ENCODE measurements at places on chromosomes 12 and 14.

- DNase-seq, result no peak
These were observed 10.7 kb upstream of the TCL1B start for GRCh38 chr14:95675486-95675885.

DNA sequence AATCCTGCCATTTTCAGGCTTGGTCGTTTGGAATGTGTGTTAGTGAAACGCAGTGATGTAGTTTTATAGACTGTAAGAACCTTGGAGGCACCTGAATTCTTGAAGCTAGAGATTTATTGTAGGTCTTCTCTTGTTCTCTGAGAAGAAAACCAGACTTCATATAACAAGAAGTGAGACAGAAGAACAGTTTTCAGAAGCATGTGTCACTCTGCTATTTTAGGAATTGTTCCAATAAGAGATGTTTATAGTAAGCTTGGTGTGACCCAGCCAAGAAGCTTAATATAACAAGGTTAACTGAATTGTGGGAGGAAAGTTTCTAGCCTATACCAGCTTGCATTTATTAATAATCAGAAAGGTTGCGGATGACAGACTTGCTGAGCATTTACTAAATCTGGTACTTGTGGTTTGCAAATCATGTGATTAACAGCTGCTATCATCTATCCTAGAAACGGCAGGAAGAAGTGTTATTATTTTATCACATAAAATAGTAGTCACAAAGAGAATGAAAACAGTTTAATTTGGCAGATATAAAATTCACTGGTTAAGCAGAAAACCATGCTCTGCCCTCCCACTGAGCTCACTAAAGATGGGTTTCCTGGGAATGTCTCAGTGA, 49.2 kb upstream of the BCAT1 start:
- DNase-seq, result no peak

DNA sequence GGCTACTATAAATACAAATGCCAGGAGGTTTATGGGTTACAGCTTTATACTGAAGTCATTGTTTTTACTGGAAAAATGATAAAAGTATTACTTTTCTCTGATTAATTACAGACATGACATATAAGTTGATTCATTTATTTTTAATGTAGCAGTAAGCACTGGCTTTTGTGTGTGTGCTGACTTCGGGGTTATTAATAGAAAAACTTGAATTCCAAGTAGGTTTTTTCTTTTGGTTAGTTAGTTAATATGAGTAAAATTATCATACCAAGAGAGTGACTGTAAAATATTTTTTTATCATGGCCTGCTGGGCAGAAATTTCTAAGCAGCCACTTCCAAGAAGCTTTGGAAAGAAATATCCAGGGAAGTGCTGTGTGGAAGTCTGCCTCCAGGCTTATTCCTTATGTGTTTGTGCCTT, 56.4 kb downstream of the IFT81 start:
- DNase-seq, result no peak

DNA sequence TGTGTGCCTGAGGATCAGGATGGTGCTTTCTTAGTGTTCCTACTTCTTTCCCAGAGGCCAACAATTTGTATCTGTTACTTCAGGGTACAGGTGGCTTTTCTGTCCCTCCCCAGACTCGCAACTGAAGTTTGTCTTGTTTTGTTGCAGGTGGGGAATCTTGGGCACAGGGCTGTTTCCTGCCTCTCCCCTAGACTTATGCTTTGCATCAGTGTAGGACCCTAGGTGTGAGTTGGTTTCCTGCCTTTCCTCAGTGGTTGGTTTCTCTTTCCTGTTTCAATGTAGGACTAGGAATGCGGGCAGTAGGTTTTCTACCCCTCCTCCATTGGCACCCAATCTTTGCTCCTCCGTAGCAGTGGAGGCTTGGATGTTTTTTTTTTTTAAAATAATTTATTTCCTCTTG, 87.0 kb downstream of the TRMT5 start:
- DNase-seq, result no peak

- DNase-seq, result no peak
These were observed 49.8 kb upstream of the RAP1B start for GRCh38 chr12:68560851-68561422.

DNA sequence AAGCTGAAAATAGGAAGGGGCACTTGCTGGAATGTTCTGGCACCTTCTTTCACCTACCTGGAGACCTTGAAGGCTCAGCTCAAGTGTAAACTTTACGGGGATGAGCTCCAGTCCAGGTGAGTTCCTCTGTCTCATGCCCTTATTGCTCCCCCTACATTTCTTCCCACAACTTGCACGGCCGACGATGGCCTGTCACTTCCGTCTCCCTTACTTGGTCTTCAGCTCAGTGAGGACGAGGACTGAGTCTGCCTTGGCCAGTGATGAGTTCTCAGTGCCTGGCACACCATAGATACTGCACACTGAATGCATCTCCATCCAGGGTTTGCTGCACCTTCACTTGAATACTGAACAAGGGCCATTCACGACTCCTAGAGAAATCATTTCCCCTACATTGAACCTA, 21.4 kb downstream of the ADGRD1 start:
- DNase-seq, result no peak

GRCh38 chr12:91413581-91414546, 231.2 kb upstream of the DCN start:
- DNase-seq, result no peak

GRCh38 chr14:85416771-85417170, 113.2 kb upstream of the FLRT2 start:
- no peak for DNase-seq

DNA sequence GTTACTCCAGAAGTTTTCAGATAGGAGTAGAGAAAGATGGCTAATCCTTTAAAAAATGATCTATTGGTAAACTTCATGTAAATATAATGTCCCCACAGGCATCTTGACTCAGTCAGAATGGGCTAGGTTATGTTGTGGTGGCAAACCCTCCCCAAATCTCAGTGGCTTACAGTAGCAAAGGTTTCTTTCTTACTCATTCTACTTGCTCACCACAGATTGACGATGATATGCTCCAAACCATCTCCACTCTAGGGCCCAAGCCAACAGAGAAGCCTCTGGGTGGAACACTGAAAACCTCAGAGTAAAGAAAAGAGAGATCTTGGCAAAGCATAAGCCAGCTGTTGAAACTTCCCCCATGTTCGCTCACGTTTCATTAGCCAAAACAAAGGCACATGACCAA, 146.4 kb downstream of the EMP1 start:
- no peak for DNase-seq

GRCh38 chr12:46084666-46085631, 94.6 kb upstream of the SCAF11 start:
- DNase-seq, result no peak

GRCh38 chr12:34290381-34290995, 268.2 kb downstream of the ALG10 start:
- DNase-seq, result no peak

DNA sequence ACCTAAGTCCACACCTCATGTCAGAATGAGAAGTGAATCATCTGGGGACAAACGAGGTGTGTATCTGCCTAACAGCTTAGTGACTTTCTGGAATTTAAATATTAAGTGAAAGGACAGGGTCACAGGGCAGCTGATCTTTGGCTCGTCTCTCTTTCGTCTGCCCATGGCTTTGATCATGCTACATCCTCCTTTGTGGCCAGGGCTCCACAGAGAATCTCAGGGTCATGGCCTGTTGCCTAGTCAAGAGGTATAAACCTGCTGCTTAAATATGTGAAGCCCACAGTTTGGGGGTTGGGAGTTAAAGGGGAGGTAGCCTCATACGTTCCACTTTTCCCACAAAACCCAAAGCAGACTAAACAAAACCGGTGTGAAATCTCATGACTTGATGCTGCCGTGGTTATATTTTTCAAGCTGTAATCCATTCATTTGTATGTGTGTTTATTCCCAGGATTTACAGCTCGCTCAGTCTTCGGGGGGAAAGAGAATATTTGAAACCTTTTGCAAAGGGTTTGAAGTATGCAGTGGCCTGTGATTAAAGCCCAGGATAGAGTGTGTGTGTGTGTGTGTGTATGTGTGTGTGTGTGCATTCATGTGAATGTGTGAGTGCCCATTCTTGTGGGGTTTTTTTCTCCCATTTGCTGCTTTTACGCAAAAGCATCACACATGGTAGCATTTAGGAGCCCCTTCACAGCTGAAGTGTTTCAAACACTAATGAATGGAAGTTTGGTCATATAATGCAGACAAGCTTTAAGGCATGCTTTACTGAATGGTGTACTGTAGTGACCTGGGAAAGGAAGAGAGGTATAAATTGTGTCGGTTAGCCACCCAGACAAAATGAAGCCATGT, 137.1 kb downstream of the HMGA2 start:
- DNase-seq, result no peak

- DNase-seq, result no peak
These were observed 13.1 kb downstream of the P2RX2 start for GRCh38 chr12:132631666-132632065.

DNA sequence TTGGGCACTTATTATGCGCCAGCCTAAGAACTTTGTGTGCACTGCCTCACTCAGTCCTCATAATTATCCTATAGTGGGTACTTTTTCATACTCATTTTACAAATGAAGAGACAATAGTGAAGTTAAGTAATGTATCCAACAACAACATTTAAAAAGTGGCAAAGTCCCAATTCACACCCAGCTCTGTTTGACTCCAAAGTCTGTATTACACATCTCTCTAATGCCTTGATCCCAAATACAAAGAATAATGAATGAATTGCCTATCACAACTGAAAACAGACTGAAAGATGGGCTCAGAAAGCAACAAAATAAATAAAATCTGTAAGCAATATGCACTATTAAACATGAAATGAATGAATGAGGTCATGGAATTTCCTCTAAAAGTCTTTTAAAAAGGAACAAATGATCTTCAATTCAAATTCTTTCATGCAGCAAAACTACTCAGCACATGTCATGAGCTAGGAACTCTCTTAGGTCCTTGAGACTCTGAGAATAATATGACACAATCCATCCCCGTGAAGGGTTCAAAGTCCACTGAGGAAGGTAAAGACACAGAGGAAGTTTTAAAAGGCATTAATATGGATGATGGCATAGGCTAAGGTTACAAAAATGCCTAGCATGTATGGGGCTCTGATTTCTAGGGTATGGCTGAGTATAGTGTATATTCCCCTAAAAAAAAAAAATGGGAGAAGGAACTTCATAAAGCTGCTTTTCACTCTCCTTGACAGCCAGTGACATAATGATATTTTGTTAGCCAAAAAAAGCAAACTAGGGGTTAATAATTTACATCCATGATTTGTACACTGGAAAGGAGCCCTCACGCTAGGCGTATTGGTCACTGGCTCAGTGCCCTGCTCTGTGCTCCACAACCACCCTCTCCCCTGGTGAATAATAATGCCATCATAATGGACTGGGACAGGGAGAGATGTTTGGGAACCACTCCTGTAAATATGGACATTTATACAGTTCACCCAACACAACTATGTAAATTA, 103.4 kb downstream of the SLC2A13 start:
- DNase-seq, result no peak

- no peak for DNase-seq
These were observed 15.6 kb upstream of the TFCP2 start for GRCh38 chr12:51188359-51189051.

DNA sequence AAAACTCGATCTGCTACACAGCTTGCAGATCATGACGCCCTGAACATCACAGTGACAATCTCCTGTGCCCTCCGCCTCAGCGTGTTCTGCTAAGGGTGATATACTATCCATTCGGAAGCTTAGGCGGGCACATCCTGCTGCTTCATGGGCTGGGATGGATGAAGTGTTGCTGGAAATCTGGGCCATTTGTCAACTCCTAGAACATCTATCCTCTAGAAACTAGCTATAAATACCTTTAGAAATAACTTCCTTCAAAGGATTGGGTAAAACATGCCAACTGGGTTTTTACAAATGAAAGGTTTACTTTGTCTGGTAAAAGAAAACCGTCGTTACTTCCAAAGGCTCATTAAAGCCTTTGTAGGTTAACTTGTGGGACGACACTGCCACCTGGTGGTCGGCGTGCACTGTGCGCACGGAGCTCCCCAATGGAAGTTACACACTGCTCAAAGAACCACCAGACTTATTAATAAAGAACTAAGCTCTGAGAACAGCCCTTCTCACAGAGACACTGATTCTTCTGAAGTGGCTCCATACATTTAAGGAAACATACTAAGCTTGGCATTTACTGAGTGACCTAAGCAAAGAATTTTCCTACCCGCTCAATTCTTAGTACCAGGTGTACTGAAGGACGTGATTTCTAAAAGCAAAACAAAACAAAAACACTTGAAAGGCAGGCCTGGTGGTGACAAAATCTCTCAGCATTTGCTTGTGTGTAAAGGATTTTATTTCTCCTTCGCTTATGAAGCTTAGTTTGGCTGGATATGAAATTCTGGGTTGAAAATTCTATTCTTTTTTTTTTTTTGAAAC, 21.6 kb upstream of the CACNA2D4 start:
- DNase-seq, result peak; percentile 92

- DNase-seq, result no peak
These were observed 331.4 kb downstream of the MED13L start for GRCh38 chr12:115946092-115946491.

DNA sequence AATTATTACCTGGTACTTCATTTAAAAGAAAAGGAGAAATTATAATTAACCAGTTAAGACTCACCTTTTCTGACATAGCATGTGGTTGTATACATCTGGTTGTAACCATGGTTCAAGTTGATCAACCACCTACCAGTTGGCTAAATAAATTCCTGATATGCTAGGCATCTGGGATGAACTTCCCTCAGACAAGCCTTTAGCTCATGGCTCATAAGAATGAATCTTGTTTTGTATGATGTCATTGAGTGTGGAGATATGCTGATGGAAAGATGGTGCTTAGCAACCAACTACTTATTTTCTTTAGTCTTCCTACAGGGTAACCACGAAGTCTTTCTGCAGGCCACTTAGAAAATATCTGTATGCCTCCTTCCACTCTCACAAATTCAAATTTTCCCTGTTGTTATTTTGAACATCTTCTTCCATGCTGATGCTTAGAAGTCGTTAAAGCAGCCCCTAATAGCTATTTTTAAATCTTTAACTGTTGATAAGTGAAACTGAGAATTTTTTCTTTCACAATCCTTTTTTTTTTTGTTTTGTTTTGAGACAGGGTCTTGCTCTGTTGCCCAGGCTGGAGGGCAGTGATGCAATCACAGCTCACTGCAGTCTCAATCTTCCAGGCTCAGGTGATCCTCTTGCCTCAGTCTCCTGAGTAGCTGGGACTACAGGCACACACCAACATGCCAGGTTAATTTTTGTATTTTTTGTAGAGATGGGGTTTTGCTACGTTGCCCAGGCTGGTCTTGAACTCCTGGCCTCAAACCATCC, 51.9 kb upstream of the PTHLH start:
- no peak for DNase-seq

- DNase-seq, result no peak
These were observed 2.9 kb upstream of the EPYC start for GRCh38 chr12:91007531-91008290.

GRCh38 chr14:33777681-33778080, 173.2 kb downstream of the EGLN3 start:
- DNase-seq, result no peak

Measured in femur (tissue), 1 donor.